ENCODE measurements at places on chromosomes 12 and 14.

DNA sequence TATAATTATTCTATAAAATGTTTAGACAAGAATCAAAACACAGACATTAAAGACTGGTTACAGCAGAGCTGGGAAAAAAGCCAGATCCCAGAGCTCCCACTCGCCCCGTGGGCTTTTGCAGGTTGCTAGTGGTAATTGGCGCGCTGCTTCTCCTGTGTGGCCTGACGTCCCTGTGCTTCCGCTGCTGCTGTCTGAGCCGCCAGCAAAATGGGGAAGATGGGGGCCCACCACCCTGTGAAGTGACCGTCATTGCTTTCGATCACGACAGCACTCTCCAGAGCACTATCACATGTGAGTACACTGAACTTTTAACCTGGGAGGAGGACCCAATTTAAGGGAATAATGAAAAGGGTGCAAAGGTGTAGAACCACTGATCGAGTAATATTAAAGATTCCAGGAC, 7.5 kb downstream of the TMEM52B start:
- DNase-seq: no peak

GRCh38 chr14:94575730-94576585, 5.3 kb upstream of the SERPINA5 start:
- no peak for DNase-seq

GRCh38 chr12:20120403-20120725, 248.0 kb upstream of the PDE3A start:
- DNase-seq: no peak

GRCh38 chr12:7642876-7643309, 22.8 kb downstream of the APOBEC1 start:
- DNase-seq: peak; percentile 6

GRCh38 chr12:78938341-78939084, 73.9 kb downstream of the SYT1 start:
- DNase-seq: no peak

DNA sequence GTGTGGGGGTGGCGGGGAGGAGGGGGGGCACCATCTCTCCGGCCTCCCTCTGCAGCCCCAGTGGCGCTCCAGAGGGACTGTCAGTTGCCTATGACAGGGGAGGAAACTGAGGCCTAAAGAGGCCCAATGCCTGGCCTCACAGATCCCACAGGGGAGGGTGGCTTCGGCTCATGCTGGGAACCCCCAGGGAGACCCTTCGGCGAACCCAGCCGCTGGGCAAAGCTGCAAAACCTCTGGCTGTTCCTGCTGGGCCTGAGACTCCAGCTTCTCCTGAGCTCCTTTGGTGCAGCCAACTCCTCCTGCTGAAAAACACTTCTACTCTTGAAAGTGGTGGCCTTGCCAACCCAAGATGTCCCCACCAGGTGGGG, 170.1 kb upstream of the RTL1 start:
- no peak for DNase-seq

DNA sequence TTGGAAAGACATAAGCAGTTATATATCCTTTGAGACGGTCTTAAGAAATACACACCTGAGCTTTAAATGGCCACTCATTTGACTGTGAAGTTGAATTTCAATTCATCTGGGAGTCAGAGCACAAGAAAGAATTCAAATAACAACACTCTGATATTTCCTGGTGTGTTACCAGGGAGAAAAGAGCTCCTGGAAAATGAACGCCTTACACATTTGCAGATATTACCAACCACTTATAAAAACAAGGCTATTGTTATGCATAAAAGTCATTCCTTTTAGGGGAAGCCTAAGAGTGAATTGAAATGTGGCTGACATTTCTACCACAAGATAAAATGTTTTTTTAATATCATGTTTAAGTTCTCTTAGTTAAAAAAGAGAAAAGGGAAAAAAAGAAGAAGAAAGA, 229.2 kb upstream of the PLEKHG7 start:
- DNase-seq: no peak

- no peak for DNase-seq
These were observed 93.2 kb upstream of the PARP11 start for GRCh38 chr12:3966376-3966775.

- DNase-seq: no peak
These were observed 124.5 kb downstream of the GPR65 start for GRCh38 chr14:88129306-88130056.

DNA sequence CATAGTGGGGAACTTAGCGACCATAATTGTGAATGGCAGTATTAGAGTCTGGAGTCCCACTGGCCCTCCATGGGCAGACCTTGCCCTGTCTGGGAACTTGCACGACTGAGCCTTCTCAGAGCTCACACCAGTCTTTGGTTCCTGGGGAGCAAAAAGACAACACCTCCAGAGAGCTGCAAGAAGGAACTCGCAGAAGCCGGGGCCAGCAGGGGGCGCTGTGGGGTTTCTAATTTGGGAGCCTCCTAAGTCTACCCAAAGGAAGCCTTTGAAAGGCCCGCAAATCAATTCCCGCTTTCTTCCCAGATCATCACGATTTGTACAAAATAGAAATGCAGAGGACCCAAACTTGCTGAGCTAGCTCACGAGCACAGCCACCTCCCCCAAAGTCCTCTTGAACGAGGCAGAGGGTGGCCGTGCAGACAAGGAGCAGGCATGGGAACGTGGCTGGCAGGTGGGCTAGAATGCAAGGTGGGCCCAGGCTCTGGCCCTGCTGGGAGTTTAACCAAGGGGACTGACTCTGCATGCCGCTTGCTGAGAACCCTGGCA, 46.3 kb upstream of the FBXO21 start:
- DNase-seq: peak; percentile 95

GRCh38 chr12:31896514-31897039, 62.6 kb upstream of the RESF1 start:
- no peak for DNase-seq

GRCh38 chr12:11894890-11895289, 175.8 kb upstream of the BCL2L14 start:
- no peak for DNase-seq

- DNase-seq: no peak
These were observed 201.2 kb downstream of the TTC8 start for GRCh38 chr14:89025561-89026236.

GRCh38 chr12:81835783-81836182, 76.6 kb upstream of the PPFIA2 start:
- DNase-seq: no peak

- peak; percentile 71 for DNase-seq
These were observed 1.0 kb downstream of the PCNX1 start for GRCh38 chr14:70907996-70908934.

DNA sequence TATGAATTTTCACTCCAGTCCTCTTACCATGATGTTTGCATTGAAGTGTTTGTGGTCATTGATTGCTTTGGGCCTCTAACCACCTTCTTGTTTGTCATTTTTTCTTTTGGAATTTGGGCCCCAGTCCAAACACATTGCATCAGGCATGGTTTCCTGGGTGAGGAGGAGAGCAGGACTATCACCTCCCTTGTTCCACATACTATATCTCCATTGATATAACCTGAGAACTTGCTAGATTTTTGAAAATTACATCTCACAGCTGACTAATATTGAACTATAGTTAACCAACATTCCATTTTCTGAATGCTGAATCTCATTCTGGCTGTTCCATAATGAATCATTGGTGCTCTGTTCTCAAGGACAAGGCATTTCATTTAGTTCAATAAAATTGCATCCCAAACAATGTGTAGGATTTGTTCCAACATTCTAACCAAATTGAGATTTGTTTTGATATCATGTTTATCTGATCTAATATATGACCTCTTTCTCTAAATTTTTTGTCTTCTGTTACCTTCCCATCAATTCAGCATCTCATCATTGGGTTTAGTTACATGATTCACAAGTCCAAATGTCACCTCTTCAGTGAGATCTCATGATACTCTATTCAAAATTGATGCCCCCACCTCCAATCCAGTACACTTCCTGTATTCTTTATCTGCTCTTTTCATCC, 329.0 kb downstream of the ZFP36L1 start:
- DNase-seq: no peak

DNA sequence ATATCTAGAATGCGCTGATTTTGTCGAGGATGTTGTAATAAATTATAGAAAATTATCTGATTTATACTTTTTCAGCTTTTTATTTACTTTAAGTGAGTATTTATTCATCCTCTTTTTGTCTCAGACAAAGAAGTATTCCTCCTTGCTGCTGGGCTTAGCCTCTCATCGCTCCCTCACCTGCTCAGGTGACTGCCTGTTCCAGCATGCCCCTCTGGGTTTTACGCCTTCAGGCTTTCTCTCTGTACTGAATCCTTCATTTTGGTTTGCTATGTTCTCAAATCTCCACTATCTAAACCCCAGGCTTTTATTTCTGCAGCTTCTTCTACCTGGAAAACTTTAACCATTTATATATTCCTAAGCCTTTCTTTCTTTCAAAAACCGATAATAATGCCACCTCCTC, 1650.9 kb upstream of the SEL1L start:
- no peak for DNase-seq

Data from NCI-H526 (cell line).